ENCODE measurements at places on chromosomes 1 and 21.

- no peak for DNase-seq
Observed at GRCh38 chr1:97674517-97674916, 246.3 kb downstream of the DPYD start.

- no peak for DNase-seq
Observed at GRCh38 chr21:16116069-16116468, 386.3 kb downstream of the USP25 start.

DNA sequence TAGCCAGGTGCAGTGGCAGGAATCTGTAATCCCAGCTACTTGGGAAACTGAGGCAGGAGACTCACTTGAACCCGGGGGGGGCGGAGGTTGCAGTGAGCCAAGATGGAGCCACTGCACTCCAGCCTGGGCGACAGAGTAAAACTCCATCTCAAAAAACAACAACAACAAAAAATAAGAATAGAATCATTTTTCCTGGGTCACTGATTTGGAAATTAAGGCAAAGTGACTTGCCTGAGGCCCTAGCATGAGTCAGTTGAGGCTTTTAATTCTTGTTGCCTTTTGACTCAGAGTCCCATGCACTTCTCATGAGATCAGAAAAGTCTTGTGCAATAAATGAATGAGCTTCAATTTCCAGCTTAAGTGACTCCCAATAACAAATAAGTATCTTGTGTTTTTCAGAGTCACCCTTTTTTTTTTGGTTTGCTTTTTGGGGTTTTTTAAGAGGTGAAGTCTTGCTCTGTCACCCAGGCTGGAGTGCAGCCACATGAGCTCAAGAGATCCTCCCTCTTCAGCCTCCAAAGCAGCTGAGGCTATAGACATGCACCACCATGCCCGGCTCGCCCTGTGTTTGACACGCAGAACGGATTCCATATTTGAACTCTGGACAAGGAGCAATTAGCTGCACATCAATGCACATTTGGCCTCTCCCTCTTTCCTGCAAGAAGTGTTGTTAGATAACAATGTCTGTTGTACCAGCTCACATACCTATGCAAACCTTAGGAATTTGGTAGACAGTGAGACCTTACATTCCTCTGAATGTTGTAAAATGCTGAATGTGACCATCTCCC is 3.4 kb upstream of the PLEKHM2 start:
- peak; percentile 92 for DNase-seq

GRCh38 chr1:172494166-172494565 is 38.8 kb upstream of the SUCO start:
- DNase-seq: no peak

GRCh38 chr1:16628361-16629111 is 15.2 kb upstream of the NBPF1 start:
- no peak for DNase-seq

DNA sequence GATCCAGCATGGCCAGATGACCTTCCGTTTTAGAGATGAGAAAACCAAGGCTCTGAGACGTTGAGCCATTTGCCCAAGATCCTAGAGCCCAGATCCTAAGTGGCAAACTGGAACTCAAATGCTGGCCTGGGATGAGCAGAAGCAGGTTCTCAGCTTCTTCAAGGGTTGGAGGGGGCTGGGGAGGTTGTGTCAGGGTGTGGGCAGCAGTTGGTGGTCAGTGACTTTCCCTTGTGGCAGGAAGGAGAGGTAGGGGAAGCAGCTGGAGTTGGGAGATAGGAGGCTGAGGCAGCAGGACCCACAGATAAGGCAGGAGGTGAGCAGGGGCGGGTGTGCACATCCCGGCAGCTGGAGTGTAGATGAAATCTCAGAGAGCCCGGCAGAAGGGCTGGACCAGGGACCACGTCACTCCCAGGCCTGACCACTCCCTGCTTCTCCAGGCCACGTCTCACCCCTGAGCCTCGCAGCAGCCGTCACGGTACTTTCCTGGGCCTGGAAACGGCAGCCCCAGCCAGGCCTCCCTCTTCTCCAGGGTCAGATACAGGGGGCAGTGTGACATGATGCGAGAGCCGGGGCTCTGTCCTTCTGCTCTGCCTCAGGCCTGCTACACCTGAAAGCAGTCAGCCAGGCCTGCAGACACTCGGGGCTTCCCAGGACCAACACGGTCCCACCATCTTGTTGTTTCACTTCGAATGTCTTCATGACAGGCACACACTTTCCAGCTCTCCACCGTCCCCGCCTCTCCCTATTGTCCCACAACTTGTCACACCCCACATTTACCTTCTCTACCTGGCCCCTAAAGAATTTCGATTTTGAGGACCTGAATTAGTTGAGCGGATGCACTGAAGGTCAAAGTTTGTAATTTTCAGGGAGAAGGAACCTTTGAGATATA is 11.5 kb upstream of the LAPTM5 start:
- DNase-seq: no peak

- no peak for DNase-seq
Observed at GRCh38 chr1:70707214-70707613, 296.1 kb downstream of the CTH start.

DNA sequence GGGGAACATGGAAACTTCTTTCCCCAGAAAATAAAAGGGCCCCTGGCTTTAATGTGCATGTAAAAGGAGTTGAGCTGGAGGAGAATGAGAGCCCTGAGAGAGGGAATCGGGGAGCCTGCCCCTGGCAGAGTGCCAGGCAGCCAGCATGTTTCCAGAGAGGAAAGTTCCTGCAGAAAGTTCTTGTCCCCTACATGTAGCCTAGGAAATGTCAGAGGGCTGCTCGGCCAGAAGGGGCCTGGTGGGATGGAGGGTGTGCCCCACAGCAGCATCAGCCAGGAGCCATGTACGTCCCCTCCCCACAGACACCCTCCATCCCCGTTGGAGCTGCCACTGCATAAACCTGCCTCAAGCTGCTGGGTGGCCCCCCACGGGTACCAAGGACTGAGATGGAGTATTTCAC is 5.4 kb upstream of the PRELP start:
- no peak for DNase-seq

- no peak for DNase-seq
Observed at GRCh38 chr1:33267468-33268205, 11.3 kb downstream of the ZNF362 start.

GRCh38 chr1:171212607-171213351 is 27.7 kb downstream of the FMO2 start:
- DNase-seq: no peak

GRCh38 chr1:204858363-204858821 is 12.3 kb upstream of the NFASC start:
- no peak for DNase-seq

DNA sequence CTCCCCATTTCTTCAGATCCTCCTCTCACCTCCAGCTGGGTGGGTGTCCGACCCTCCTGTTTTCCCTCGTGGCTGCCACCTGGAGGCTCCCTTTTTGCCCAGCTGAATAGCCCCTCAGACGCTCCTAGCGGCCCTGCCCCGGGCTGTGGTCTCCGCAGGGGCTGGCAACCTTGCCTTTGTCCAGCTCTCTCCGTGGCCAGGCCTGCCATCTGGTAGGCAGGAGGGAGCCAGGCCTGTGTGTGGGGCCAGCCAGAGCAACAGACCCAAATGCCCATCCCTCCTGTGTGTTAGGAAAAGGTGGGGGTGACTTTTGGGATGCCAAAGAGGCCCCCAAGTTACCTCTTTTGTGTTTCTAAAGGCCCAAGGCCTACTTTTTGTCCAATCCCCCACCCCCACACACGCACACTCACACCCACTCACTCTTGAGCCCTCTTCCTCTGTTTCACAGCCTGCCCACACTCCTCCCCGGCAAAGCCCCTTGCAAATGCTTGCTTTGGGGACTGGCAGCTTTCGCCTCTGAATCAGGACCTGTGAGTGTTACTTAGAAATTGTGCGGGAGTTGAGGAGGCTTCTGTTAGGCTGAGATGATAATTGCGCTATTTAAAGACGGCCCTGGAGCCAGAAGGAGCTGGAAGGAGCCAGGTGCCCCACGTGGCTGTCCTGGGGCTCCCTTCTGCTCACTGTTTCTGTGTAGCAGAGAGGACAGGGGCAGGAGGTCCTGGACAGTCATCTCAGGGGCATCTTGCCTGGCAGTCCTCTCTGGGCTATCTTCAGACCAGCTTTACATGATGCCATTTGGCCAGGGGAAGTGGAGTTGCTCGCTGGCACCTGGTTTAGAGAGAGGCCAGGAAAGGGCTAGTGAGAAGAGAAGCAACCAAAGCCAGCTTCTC is 9.1 kb downstream of the PPFIA4 start:
- no peak for DNase-seq

GRCh38 chr21:32330784-32331311 is 32.2 kb downstream of the MRAP start:
- no peak for DNase-seq

All from non-pigmented ciliary epithelial cell (primary cell).